Peyer's patch (tissue), 4 donors: ENCODE measurements at places on chromosomes 7 and 10. TPM values are rescaled to one million over a fixed set of nuclear protein-coding genes. Genes with fewer than 3 reads are reported as not detected.
A peak's percentile ranks its signal among the peaks of the same experiment; 100 is the strongest.

DNA sequence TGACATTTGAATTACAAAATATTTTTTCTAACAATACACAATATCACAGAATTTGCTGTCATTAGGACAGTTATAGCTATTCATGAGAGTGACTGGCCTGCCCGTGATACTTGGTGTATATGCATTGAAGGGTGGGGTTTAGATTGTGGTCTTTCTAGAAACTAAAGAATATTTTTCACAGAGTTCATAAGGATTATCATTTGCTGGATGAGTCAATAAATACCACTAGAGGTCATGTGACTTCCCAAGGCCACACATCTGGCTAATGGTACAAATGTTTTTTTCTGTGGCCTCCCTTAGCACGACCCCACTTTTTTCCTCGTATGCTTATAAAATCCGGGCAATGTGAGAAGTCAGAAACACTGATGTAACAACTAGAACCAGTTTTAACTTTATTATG, 5.2 kb downstream of the OPTN start:
- DNase-seq = no peak
- no peaks in the 10 kb centered on the region for H3K4me1 ChIP-seq
- H3K4me3 ChIP-seq = no peak overlapping the region
- peaks cover 16% of the 10 kb centered on the region for H3K36me3 ChIP-seq

DNA sequence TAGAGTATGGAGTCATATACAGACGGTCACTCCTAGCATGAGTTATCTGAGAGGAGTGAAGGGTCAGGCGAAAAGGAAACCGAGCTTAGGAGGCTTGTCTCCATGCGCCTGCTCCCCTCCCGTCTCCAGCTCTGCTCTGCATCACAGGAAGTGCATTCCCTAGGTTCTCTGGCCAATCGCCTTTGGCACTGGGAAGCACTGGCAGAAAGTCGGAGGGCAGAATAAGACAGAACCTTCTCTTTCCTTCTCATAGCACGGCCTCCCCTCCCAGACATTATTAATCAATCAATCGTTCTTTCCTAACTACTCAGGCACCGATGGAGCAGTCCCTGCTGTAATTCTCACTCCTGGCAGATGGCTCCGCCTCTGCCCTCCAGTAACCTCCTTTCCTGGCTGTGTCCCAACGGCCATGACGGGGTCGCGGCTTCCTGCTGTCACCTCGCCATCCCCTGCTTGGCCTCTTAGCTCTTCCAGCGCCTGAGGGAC, 177.1 kb downstream of the FRMD4A start:
- no peaks in the 10 kb centered on the region for H3K27me3 ChIP-seq
- no peak overlapping the region for H3K4me3 ChIP-seq
- DNase-seq = no peak
- no peaks in the 10 kb centered on the region for H3K4me1 ChIP-seq
- H3K27ac ChIP-seq = no peak overlapping the region

DNA sequence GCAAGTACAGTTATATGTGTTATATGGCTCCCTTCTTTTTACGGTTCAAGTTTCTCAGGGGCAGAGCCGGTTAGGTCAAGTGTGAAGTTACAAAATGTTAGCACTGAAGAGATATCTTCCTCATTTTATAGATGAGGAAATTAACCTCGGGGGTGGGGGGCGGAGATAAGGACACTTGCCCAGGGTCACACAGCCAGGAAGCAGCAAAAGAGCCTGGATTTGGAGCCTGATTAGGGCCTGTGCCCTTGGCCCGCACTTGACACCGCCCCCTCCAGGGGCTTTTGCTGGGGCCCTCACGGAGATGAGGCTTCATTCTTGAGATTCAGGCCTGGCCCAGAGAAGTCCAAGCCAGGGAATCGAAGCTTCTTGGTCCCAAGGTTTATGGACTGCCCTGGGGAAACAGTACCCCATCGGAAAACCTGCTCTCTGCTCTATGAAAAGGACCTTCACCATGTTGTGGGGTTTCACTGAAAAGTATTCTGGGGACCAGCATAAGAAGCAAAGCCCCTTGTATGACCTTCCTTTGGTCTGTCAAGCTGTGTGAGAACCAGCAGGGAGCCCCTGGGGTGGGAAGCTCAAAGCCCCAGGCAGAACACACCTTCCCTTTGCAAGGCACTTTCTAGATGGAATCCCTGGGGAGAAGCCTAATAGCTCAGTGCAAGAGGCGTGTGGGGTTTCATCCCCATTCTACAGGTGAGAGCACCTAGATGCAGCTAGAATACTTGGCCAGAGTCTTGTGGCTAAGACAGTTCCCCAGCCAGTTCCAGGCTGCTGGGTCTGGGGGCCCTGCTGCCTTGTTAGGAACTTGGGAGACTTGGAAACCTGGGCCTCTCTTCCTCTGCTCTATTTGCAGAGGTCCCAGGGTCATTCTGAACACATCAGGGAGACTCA, 21.9 kb downstream of the UNC5B start:
- H3K4me1 ChIP-seq = no peaks in the 10 kb centered on the region
- H3K27ac ChIP-seq = peak overlapping the region; percentile 71
- no peaks in the 10 kb centered on the region for H3K27me3 ChIP-seq

GRCh38 chr7:129952086-129952652, 591 bp downstream of the UBE2H start:
- no peaks in the 10 kb centered on the region for H3K4me1 ChIP-seq
- peak overlapping the region; percentile 97 for H3K4me3 ChIP-seq
- H3K27me3 ChIP-seq = no peaks in the 10 kb centered on the region
- peak overlapping the region; percentile 98 for H3K27ac ChIP-seq
- H3K36me3 ChIP-seq = no peaks in the 10 kb centered on the region
- peak; percentile 77 for DNase-seq

GRCh38 chr7:16697507-16698199, 51.7 kb downstream of the BZW2 start:
- no peaks in the 10 kb centered on the region for H3K27me3 ChIP-seq
- H3K4me1 ChIP-seq = no peaks in the 10 kb centered on the region
- no peak overlapping the region for H3K27ac ChIP-seq
- H3K4me3 ChIP-seq = no peak overlapping the region
- DNase-seq = no peak

DNA sequence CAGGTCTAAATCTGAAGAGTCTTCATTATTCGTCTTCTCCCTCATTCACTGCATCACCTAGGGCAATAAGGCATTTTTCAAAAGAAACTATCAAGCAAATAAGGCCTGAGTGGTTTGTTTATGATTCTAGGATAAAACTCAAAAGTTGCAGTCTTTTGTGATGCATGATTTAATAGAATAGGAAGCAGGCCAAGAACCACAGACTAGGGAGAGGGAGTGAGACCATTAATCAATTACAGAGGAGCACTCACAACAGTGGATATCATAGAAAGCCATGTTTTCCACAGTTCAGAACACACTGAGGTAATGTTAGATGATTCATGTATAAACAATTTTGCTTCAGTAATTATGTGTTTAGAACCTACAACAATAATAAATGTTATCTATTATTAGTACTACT, 87.8 kb upstream of the LRRTM3 start:
- no peak for DNase-seq
- no peak overlapping the region for H3K27ac ChIP-seq
- H3K4me3 ChIP-seq = no peak overlapping the region
- no peaks in the 10 kb centered on the region for H3K36me3 ChIP-seq

AKR1C2 gene
- 95.4 TPM for total RNA-seq
